ENCODE measurements at places on chromosomes 12 and 14.

DNA sequence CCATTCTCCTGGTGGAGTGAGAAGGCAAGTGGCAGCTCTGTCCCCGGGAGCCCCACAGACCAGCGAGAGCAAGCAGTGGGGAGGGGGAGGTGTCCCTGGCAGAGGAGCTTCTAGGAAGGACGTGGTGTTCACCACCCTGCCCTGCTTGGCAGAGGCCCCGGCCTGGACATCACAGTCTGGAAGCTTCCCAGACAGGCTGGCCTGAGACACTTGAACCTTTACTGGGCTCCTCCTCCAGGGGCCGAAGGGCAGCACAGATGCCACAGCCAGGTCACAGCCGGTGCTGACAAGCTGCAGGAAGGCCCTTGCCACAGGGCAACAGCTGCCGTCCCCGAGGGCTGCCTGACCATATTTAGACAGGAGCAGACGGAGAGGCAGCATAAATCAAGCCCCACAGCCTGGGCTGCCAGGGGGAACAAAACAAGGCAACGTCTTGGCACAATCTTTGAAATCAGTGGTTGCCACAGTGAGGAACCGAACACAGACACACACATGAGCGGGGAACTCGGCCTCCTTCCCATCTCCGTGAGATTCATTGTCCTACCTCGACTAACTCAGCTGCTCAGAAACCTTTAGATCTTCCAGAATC, 28.5 kb downstream of the PRIMA1 start:
- peak; percentile 80 for DNase-seq

GRCh38 chr12:89348894-89349699, 3.2 kb downstream of the DUSP6 start:
- DNase-seq: no peak

DNA sequence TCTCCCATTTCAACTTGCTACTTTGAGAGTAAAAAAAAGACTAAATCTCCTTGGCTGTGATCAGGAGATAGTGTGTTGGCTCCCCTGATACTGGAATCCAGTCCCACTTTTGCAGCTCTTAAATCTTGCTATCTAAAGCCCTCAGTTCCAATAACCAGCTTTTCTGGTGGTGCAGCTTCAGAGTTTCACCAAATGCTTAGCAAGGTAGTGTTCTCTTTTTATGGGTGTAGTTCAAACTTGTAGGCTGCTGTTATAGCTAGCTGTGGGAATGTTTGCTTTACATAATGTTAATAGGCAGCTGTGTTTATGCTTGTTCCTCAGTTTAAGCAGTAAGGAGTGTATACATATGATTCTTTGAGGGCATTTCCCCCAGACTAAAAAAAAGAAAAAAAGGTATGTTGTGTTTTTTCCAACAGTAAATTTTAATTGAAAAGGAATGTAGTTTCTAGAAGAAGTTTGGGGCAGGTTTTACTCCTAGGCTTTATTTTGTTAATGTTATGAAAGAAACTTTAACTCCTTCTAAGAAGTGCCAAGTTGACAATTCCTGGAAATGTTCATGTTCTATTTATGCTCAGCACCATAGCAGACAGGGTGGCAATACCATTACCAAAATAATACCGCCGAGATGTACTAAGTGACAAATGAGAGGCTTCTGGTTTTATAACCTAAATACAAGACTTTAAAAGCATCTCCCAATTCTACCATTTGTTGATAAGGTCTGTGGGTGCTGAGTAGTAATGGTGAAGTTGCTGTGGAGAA, 12.1 kb downstream of the CRADD start:
- no peak for DNase-seq

GRCh38 chr12:123163227-123163626, 12.3 kb upstream of the PITPNM2 start:
- DNase-seq: no peak

- DNase-seq: no peak
These were observed 6.6 kb downstream of the PTHLH start for GRCh38 chr12:27965966-27966365.

DNA sequence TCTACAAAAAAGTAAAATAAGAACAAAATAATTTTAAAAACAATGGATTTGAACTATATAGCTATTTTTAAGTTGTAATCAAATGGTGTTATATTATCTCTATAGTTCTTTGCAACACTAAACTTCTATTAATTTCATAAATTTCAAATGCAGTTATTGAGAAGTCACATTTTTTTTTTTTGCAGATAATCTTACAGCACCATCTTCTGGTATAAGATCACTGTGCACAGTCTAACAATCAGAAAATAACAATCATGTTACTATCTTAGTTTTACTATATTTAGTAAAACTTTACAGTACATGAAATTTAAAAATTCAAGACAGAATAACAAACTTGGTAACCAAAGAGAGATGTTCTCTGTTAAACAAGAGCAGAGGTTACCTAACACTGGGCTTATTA, 40.6 kb downstream of the GXYLT1 start:
- no peak for DNase-seq

DNA sequence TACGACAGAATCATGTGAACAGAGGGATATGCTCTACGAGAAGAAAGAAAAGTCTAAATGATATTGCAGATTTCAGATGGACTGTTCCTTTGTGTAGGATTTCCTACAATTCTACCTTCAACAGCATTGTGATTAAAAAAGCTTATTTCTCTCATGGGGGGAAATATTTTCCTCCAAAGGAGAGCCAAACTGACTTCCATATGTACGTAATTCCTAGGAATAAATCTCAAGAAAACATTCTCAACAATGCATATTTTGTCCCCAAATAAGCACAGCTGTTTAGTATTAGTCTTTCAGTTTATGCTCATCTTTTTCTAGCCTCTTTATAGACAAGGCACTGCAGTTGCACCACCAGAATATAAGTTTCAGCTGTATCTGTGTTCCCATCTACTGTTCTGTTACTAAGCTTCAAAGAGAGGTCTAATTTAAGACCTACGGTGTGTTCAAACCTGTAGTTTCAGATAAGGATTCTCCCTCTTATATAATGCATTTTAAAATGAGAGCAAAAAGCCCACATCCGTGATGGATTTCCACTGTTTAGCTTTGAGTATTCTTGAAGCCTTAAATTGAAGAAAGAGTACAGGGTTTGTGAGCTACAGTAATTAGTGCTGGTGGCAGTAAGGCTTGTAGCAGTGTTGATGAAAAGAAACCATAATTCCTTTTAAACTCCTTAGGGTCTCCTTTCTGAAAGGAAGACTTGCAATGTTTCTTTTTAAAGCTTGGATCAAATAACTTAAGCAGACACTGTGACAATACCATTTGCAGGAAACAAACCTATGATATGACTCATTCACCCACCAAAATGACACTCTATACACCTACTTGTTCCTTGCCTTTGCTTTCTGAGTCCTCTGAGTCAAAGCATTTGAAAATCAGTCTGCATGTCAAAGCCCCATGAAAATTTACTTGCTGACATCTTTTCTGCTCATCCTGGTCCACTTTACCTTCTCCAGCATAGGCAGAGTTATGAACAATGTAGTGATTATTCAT, 754.1 kb downstream of the NOVA1 start:
- no peak for DNase-seq

- DNase-seq: peak; percentile 12
These were observed 51.7 kb downstream of the BEGAIN start for GRCh38 chr14:100535287-100536120.

GRCh38 chr12:104399740-104400612, 56.8 kb upstream of the CHST11 start:
- no peak for DNase-seq

- DNase-seq: no peak
These were observed 1.8 kb downstream of the DCN start for GRCh38 chr12:91180582-91181395.

- no peak for DNase-seq
These were observed 154.7 kb downstream of the FBXL14 start for GRCh38 chr12:1439687-1440086.

DNA sequence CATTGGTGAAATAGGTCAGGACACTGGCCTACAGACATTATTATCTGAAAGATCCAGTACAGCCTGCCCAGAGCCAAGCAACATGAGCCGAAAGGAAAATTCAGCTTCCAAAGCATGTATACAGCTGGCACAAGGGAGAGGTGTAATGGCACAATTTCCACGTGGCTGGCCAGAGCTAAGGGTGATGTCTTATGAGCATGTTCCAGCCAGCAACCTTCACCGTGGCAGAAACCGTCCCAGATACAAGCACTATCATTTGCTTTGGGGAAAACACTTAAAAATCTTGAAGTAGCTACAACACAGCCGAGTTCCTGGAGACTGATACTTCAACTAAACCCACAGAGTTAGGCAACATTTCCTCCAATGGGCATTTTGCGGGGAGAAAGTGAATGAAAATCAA, 44.5 kb downstream of the CORO1C start:
- peak; percentile 51 for DNase-seq

GRCh38 chr14:25237845-25238244, 187.9 kb upstream of the STXBP6 start:
- peak; percentile 35 for DNase-seq

DNA sequence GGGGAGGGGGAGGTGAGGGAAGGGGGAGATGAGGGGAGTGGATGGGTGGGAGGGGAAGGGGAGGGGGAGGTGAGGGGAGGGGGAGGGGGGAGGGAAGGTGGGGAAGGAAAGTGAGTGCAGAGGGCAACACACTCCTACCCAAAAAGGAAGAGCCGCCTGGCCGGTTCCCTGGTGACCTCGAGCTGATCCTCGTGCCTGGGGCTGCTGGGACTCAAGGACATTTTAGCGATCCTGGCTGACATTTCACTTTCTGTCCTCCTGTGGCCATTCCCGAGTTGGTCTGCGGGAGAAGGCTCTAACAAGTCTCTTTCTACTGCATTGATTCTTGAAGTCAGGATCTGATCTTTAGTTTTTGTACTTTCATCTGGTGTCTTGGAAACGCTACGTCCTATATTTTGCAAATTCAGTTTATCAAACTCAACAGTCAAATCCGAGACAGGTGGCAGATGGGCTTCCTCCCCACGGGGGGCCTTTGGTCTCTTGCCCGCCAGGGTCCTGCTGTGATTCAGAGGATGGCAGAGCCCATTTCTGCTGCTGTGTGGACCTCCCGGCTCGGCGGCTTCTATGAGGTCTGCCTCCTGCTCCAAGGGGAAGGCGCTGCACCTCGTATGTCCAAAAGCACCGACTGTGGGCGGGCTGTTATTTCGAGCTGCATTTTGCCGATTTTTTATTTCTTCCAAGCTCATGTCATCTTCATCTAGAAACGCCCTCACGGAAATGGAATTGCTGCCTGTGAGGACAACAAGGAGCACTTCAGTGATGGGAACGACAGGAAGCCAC, 19.1 kb downstream of the PGAM5 start:
- no peak for DNase-seq

GRCh38 chr12:56991319-56992246, 14.8 kb downstream of the ZBTB39 start:
- peak; percentile 6 for DNase-seq

DNA sequence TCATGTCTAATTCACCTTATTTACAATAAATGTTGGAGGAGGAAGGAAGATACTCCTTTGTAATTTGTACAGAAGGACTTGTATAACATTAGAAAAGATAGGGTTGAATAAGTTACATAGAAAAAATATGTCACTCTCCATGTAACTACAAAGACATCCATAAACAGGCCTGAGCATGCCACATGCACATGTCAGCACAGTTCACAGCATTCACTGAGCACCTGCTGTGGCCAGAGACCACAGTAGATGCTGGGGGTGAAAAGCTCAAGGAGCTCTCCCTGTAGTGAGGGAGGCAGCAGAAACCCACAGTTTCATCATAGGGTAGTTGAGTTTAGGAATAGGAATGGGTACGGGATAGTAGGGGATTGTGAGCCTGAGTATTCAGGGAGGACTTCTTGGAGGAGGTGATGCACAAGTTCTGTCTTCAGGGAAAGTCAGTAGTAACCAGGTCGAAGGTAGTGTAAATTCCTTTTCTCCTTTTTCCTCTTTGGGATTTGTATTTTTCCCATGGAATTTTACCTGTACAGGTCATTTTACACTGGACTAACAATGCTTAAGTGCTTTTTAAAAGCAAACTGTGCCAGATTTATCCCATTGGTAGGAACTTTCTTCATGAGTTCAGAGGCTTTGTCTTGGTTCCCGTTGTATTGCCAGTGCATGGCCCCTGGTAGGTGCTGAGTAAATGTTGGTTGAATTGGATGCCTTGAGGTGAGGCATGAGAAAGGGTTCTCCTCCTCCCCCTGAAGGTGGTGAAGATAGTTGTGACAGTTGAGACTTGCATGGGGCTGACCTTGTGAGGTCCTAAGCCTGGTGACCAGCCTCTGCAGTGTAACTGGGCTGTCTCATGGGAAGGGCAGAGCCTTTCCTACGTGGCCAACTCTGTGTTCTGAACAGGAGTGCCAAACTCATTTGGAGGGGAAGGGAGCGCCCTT, 20.2 kb downstream of the PRKCH start:
- DNase-seq: no peak

GRCh38 chr14:101839661-101840060, 78.2 kb downstream of the PPP2R5C start:
- DNase-seq: no peak

DNA sequence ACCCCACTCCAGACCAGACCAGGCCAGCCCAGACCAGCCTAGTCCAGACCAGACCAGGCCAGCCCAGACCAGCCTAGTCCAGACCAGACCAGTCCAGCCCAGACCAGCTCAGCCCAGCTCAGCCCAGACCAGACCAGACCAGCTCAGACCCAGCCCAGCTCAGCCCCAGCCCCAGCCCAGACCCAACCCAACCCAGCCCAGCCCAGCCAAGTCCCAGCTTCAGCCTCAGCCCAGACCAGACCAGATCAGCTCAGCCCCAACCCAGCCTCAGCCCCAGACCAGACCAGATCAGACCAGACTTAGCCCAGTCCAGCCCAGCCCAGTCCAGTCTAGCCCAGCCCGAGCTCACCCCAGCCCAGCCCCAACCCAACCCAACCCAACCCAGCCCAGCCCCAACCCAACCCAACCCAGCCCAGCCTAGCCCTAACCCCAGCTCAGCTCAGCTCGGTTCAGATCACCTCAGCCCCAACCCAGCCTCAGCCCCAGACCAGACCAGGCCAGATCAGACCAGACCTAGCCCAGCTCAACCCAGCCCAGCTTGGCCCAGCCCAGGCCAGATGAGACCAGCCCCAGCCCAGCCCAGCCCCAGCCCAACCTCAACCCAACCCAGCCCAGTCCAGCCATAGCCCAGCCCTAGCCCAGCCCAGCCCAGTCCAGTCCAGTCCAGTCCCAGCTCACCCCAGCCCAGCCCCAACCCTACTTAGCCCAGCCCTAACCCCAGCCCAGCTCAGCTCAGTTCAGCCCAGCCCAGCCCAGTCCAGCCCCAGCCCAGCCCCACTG, 204.7 kb downstream of the BCL11B start:
- no peak for DNase-seq

- no peak for DNase-seq
These were observed 71.7 kb downstream of the CCDC92 start for GRCh38 chr12:123900871-123901376.

GRCh38 chr14:55088356-55088755, 36.9 kb downstream of the MAPK1IP1L start:
- DNase-seq: no peak

- no peak for DNase-seq
These were observed 46.4 kb upstream of the CNOT2 start for GRCh38 chr12:70196811-70197281.

GRCh38 chr12:89960011-89960507, 251.4 kb upstream of the ATP2B1 start:
- no peak for DNase-seq

DNA sequence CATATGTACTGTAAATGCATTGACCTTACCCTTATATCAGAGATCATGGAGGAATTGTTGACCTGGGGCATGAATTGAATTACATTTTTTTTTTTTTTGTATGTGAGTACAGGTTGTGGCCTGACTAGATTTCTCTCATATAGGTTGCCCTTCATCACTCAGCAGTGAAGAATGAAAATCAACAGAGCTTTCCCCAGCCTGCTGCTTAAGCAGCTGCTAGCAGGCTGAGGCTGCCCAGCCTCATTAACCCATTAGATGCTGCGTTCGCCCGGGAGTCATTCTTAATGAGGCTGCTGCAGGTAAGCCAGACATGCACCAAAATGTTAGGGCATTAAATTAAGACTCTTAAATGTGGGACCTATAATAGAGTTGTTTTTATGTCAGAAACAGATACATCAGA, 236.0 kb downstream of the ETNK1 start:
- no peak for DNase-seq

Data from right hindlimb (tissue), 1 donor.